Endothelial cell (in vitro differentiated cells): ENCODE measurements at places on chromosomes 3 and 15. TPM values are rescaled to one million over a fixed set of nuclear protein-coding genes. Genes with fewer than 3 reads are reported as not detected.

Gene SKOR1
- total RNA-seq: 0.21 TPM

Gene LIPH
- total RNA-seq: 2.5 TPM

Gene B3GALNT1
- 6.6 TPM for total RNA-seq

Gene SH3GL3
- total RNA-seq: 9.4 TPM

Gene ACKR2
- 3.8 TPM for total RNA-seq

Gene KNG1
- not detected for total RNA-seq

Gene MLF1
- total RNA-seq: 59.8 TPM

- no peaks in the 10 kb centered on the region for H3K36me3 ChIP-seq
- peaks cover 3% of the 10 kb centered on the region for H3K27me3 ChIP-seq
- no peaks in the 10 kb centered on the region for H3K4me1 ChIP-seq
- DNase-seq: no peak
Measured at GRCh38 chr3:127394984-127395662, 107.3 kb upstream of the PRR20G start.

DNA sequence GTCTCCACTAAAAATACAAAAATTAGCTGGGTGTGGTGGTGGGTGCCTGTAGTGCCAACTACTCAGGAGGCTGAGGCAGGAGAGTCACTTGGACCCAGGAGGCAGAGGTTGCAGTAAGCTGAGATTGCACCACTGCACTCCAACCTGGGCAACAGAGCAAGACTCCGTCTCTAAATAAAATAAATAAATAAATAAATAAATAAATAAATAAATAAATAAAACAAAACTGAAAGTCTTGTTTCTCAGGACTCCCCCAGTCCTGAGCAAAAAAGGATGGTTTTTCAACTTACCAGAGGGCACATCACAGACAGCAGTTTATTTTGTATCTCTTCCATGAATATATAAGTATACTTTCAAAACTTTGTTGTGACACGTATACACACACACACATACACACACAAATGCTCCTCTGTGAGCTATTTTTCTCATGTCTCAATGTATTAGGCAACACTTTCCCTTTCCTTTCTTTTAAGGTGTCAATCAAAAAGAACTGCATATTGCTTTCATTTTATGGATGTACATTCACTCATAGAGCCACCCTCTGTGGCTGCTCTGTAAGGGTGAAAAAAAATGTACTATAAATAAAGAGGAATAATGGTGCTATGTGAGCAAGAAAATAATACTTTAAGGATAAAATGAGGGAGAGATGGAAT is 54.8 kb upstream of the MITF start:
- H3K36me3 ChIP-seq: no peaks in the 10 kb centered on the region
- H3K4me3 ChIP-seq: no peak overlapping the region
- no peaks in the 10 kb centered on the region for H3K4me1 ChIP-seq

DNA sequence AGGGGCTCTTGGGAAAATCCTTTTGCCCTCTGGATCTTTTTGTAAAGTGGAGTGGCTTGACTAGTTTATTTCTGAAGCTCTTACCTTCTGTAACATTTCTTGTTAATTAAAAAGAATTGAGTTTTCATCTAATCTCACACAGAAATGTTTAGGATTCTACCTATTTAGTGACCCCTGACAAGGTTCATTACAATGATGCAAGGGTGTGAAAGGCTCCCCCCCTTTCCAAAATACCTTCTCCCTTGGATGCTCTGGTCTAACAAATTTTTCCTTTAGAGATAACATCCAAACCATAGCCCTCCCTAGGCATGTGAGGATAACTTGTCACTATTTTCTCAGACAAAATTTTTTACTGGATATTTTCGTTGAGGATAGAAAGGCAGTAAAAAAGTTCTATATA is 223.9 kb downstream of the THRB start:
- no peaks in the 10 kb centered on the region for H3K4me1 ChIP-seq
- H3K27me3 ChIP-seq: no peaks in the 10 kb centered on the region
- no peaks in the 10 kb centered on the region for H3K36me3 ChIP-seq
- no peak overlapping the region for H3K27ac ChIP-seq

DNA sequence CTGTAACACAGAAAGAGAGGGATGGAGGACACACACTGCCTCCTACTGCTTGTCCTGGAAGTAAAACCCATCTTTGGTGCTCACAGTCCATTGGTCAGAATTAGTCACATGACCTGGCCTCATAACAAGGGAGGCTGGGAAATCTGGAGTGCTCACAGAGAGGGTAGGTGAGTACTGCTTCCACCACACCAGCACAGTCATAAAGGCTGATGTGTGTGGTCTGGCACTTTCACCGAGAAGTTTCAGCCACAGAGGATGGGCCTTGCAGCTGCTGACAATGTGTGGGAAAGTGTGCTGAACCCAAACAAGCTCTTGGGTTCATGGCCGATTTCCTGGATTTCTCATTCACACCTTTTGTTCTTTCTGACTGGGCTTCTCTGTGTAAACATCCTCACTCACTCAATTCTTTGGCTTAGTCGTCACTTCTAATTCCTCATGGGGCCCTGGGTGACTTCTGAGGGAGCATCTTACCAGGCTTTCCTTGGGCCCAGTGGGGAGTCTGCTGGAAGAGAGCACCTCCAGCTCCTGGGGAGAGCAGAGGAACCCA is 100.7 kb downstream of the ASB7 start:
- H3K27me3 ChIP-seq: peaks cover 10% of the 10 kb centered on the region
- peaks cover 41% of the 10 kb centered on the region for H3K4me1 ChIP-seq
- peak; percentile 19 for DNase-seq
- H3K36me3 ChIP-seq: peaks cover 14% of the 10 kb centered on the region
- H3K27ac ChIP-seq: peak overlapping the region; percentile 89

DNA sequence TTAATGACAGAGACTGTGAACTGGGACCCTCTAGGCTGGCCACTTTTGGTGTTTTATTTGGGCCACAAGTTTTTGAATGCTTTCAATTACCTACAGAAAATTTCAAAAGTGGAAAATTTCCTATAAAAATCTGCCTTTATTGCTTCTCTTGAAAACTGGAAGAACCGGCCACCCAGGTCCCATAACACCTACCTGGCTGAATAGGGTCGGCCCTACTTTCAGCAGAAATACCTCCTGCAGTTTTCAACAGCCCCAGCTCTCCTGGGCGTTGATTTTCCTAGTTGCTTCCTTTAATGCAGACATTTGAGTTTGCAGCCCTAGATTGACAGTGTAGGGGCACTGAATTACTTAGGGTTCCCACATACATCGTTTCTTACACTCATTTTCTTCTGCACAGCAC is 719 bp upstream of the SRPRB start:
- H3K27ac ChIP-seq: peak overlapping the region; percentile 31
- no peak for DNase-seq
- H3K27me3 ChIP-seq: peaks cover 3% of the 10 kb centered on the region
- H3K4me3 ChIP-seq: peak overlapping the region; percentile 99

- no peaks in the 10 kb centered on the region for H3K4me1 ChIP-seq
- no peaks in the 10 kb centered on the region for H3K36me3 ChIP-seq
- no peak for DNase-seq
Measured at GRCh38 chr15:32919749-32920414, 202.1 kb downstream of the GREM1 start.

DNA sequence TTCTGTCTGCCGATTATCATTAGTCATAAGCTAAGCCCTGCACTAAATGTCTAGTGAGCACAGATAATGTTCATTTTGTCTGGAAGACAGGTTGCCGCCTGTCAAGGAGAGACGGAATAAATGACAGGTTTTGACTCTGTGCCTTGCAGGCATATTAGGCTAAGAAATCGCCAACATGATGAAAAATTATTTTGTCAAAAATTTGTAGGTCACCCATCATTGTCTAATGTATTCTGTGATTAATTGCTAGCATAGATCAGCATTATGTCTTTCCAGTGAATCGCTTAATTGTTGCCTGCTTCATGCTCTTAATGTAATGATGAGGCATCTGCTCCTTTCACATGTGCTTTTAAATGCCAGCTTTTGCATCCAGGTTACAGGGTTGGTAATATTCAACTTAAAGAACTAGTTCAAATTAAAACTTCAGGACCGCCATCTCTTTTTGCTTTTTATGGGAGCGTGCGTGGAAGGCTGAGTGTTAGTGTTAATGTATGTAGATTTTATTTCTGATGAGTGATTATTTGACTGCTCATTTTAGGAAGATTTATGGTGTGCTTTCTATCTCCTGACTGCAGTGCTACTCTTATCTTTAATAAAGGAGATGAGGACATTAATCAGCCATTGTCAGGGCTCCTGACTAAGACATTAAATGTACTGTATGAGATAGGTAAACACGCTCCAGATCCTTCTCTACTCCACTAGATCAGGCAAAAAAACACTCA is 120.8 kb upstream of the MEIS2 start:
- no peaks in the 10 kb centered on the region for H3K4me1 ChIP-seq
- no peak overlapping the region for H3K27ac ChIP-seq
- peaks cover 1% of the 10 kb centered on the region for H3K27me3 ChIP-seq
- H3K36me3 ChIP-seq: no peaks in the 10 kb centered on the region
- DNase-seq: no peak

DNA sequence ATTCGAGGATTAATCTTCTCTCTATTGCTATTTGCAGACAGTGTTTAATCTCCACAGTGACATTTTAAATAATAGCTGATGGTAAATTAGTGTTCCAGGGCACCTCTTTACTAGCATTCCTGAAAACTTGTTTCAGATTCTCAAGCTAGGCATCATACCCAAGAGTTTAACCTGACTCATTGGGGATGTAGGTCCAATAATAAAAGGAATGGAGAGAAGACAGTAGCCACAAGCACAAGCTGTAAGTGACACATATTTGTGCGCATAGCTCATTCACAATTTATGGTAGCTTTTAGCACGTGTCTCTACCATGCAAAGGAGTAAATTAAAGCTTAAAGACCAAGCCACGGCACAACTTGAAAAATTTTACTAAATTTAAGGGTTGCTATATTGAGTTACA is 171.3 kb upstream of the FAM3D start:
- no peak for DNase-seq
- no peak overlapping the region for H3K4me3 ChIP-seq
- H3K27ac ChIP-seq: no peak overlapping the region
- H3K27me3 ChIP-seq: no peaks in the 10 kb centered on the region
- H3K36me3 ChIP-seq: no peaks in the 10 kb centered on the region
- peaks cover 14% of the 10 kb centered on the region for H3K4me1 ChIP-seq

- peaks cover 2% of the 10 kb centered on the region for H3K27me3 ChIP-seq
- H3K27ac ChIP-seq: no peak overlapping the region
- H3K36me3 ChIP-seq: no peaks in the 10 kb centered on the region
- H3K4me1 ChIP-seq: peaks cover 11% of the 10 kb centered on the region
Measured at GRCh38 chr3:101142160-101142559, 148.9 kb upstream of the ABI3BP start.

DNA sequence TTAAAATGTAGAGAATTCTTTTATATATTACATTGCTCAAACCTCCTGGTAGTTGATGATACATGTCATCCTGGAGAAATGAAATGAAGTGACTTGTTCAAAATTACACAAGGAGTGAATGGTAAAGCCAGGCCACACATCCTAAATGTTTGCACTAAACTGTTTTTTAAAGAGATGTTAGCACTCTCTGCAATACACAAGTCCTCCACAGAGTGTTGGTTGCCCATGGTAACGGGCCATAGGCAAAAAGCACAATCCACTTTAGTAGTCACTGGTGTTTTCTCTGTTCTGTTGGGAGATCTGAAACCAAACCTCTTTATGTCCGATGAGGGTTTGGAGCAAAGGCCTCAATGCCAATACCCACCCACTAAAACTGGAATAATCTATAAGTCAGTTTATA is 907.4 kb downstream of the NTRK3 start:
- no peaks in the 10 kb centered on the region for H3K36me3 ChIP-seq
- no peaks in the 10 kb centered on the region for H3K27me3 ChIP-seq
- H3K4me1 ChIP-seq: no peaks in the 10 kb centered on the region
- H3K27ac ChIP-seq: no peak overlapping the region
- no peak overlapping the region for H3K4me3 ChIP-seq

- H3K27me3 ChIP-seq: peaks cover 1% of the 10 kb centered on the region
- H3K4me3 ChIP-seq: no peak overlapping the region
- H3K4me1 ChIP-seq: peaks cover 14% of the 10 kb centered on the region
- DNase-seq: no peak
- H3K27ac ChIP-seq: peak overlapping the region; percentile 55
- peaks cover 32% of the 10 kb centered on the region for H3K36me3 ChIP-seq
Measured at GRCh38 chr15:58628206-58628947, 121.1 kb downstream of the ADAM10 start.

GRCh38 chr3:64042952-64043351 is 19.7 kb upstream of the PSMD6 start:
- H3K36me3 ChIP-seq: no peaks in the 10 kb centered on the region
- no peak overlapping the region for H3K27ac ChIP-seq
- no peak for DNase-seq
